ENCODE measurements at places on chromosomes 7 and 10.

GRCh38 chr10:23310404-23310803 lies 34.2 kb downstream of the C10orf67 start:
- no peak for DNase-seq

- no peak for DNase-seq
Observed at GRCh38 chr7:149821191-149822148, 16.7 kb upstream of the ZNF862 start.

DNA sequence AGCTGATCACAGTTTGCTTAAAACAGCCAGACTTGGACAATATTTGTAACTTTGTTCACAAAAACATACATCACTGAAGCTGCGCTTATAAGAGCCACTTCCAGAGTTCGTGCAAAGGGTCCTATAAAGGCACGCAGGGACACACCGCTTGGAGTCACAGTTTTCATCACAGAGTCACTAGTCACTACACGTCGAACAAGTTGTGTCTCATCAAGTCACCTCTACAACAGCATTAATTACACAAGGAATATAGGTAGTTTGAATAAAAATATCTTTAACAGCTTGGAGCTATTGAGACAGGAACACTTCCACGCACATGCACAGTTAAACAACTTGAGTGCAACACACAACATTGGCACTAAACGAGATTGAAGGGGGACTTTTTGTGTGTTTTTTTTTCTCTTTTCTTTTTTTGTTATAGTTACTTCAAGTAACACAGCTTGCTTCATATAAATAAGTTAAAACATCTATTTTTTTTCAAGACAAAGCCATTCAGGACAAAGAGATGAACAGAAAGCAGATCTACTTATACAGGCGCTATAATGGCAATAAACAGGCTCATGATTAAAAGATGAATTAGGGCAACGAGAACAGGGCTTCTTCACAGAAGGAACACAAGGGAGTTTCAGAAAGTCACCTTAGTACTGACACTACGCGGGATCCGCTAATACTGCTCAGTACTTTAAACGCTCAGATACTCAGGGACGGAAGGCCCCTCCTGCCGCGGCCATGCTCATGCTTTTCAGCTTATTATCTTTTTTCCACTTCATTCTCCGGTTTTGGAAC lies 2.2 kb downstream of the HOXA5 start:
- no peak for DNase-seq

GRCh38 chr7:12620371-12620770 lies 49.9 kb downstream of the SCIN start:
- no peak for DNase-seq

- DNase-seq: no peak
Observed at GRCh38 chr7:82631998-82632397, 188.4 kb upstream of the CACNA2D1 start.

GRCh38 chr7:91787931-91788330 lies 92.6 kb downstream of the MTERF1 start:
- DNase-seq: no peak

GRCh38 chr7:25781704-25782103 lies 370.3 kb upstream of the NFE2L3 start:
- DNase-seq: no peak

- no peak for DNase-seq
Observed at GRCh38 chr7:106180721-106181120, 68.6 kb upstream of the SYPL1 start.

- DNase-seq: no peak
Observed at GRCh38 chr10:119706521-119707278, 19.1 kb upstream of the INPP5F start.

- no peak for DNase-seq
Observed at GRCh38 chr7:98830972-98831548, 38.8 kb downstream of the TMEM130 start.

GRCh38 chr7:127536741-127537140 lies 48.7 kb downstream of the GCC1 start:
- DNase-seq: no peak

DNA sequence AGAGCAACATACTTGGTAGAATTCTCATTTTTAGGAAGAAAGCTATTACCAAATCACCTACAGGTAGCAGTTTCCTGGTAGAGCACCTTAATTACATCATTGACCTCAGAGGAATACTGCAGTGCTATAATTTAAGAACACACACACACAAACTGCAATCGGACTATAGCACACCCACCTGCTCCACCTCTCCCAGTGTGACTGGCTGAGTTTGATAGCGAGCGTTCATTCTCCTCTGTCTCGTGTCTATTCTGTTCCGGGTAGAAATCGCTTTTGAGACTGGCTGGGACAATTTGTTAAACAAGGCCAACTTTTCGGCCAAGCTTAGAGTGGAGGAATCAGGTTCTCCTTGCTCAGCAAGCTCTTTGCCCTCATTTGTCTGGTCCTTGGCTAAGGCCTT lies 110.5 kb downstream of the SVIL start:
- no peak for DNase-seq

- no peak for DNase-seq
Observed at GRCh38 chr7:30829471-30829870, 58.3 kb downstream of the MINDY4 start.

GRCh38 chr7:79308192-79308591 lies 145.3 kb downstream of the MAGI2 start:
- no peak for DNase-seq

Data from esophagus squamous epithelium (tissue), 5 donors.